ENCODE measurements at places on chromosomes 7 and 10.

DNA sequence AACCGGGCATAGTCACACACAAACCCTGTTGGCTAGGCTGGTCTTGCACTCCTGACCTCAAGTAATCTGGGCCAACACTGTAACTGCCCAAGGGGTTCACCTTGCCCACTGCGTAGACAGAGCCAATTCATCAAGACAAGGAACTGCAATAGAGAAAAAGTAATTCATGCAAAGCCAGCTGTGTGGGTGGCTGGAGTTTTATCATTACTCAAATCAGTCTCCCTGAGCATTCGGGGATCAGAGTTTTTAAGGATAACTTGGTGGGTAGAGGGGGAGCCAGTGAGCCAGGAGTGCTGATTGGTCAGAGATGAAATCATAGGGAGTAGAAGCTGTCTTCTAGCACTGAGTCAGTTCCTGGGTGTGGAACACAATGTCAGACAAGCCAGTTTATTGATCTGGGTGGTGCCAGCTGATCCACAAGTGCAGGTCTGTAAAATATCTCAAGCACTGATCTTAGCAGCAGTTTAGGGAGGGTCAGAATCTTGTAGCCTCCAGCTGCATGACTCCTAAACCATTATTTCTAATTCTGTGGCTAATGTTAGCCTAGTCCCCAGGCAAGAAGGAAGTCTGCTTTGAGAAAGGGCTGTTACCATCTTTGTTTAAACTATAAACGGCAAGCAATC lies 15.6 kb upstream of the FXYD4 start:
- DNase-seq = peak; percentile 47

DNA sequence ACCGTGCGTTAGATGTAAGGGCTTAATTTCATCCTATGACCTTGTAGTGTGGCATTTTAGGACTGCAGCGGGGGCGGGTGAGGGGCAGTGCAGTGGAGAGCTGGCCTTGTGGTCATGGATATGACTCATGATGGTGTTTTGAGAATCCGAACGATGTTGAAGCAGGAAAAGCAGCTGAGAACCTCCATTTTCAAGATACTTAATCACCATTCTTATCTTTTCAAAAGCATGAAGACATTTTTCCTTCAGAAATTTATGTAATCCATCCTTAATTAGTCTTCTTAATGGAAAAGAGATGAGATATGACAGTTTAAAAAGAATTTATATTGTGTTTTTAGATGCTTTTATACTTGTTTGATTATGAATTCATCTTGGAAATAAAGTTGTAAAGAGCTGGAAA lies 9.6 kb downstream of the ATP5F1C start:
- DNase-seq = no peak

GRCh38 chr10:77643795-77644468 lies 6.3 kb upstream of the KCNMA1 start:
- peak; percentile 22 for DNase-seq

DNA sequence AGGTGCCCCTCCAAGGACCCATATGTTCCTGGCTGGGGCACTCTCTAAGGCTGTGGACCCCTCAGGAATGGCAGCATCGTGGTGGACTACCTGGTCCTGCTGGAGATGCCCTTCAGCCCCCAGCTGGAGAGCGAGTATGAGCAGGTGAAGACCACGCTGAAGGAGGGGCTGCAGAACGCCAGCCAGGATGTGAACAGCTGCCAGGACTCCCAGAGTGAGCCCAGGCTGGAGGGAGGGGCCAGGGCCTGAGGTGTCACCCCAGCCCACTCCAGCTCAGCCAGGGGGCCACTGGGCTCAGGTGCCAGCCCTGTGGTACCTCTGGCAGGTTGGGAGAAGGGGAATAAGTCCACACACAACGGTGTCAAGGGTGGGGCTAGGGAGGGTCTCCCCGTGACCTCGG lies 4.7 kb upstream of the MUC12 start:
- DNase-seq = no peak

- no peak for DNase-seq
These were observed 159.3 kb downstream of the ELMO1 start for GRCh38 chr7:37289367-37289766.
